ENCODE measurements at places on chromosomes 6 and 20.

GRCh38 chr6:5772408-5773120 lies 234.2 kb downstream of the NRN1 start:
- DNase-seq, result no peak

DNA sequence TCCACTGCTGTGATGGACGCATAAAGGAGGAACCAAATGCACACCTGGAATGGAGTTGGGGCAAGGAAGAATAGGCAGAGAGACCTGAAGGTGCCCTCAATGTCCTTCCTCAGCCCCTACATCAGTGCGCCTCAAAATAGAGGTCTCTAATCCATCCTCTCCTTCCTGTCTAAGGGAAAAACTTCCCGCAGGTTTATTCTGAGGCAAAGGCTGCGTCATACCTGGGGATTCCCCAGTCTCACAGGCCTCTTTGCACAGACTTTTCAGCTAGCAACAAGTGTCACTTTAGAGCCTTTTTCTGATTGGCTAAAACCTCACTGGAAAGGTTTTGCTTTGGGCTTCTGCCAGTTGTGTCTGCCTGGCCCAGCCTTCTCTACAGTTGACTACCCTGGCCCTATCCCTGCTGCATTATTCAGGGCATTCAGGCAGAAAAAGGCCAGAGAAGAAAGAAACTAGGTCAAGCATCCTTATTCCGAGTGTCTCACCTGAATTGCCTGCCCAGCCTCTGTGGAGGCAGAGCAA lies 1.8 kb upstream of the HLA-DQB1 start:
- no peak for DNase-seq

GRCh38 chr20:37200376-37200775 lies 21.0 kb upstream of the MROH8 start:
- DNase-seq, result no peak

GRCh38 chr20:42510686-42511085 lies 679.0 kb downstream of the PTPRT start:
- DNase-seq, result no peak

DNA sequence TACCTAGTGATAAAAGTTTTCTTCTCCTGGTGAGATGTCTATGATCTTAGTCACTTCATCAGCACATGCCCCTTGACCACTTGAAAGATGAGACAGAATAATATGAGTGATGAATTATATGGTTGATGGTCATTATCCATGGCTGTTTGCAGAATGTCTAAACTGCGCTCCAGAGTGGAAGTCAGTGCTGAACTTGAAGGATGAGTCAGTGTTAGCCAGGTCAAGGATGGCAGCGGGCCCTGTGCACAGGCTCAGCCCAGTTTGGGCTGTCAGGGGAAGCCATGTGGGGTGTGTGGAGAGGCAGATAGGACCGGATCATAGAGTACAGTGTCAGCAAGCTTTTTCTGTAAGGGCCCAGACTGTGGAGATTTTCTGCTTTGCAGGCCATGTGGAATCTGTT lies 67.2 kb upstream of the KIF25 start:
- no peak for DNase-seq

DNA sequence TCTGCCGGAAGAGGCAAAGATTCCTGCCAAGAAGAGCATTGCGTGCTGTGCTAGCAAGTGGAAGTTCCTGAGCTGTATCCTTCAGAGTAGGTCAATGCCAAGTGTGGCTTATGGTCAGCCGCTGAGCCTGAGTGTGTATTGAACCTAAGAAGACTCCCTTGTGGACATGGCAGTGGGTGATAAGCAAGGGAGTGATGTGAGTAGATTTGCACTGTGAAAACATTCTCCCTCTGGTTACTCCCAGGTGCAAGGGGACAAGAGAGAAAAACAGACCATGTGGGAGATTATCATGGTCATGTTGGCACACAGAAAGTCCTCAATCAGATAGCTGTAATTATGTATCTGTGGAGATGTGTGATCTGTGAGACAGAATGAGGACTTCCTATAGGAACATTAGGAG lies 6.1 kb upstream of the TMEM74B start:
- DNase-seq, result no peak

- no peak for DNase-seq
These were observed 10.4 kb upstream of the COL10A1 start for GRCh38 chr6:116136373-116136772.

Data from stimulated activated CD4-positive, alpha-beta T cell treated with anti-CD3 and anti-CD28 coated beads, Interleukin-15, amount 100 ng/mL, for 1 hour (primary cell).